ENCODE measurements at places on chromosomes 7 and 10.

DNA sequence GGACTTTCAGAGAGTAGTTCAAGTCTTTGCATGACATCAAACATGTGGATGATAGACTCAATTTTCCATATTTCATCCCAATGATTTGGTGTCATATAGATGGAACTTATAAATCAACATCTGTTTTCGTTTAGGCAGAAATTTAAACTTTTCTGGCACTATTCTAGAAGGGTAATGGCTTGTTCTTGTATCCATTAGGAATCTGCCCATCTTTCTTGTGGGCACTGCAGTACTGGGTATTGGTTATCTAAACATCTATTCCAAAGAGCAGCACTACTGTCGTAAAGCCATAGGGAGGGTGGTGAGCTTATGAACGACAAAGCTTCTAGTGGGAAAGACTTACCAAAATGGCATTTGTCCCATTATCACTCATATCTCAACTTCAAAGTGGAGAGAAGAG, 273.5 kb downstream of the TWIST1 start:
- DNase-seq = no peak

- DNase-seq = no peak
Measured at GRCh38 chr7:47751043-47751442, 169.1 kb upstream of the TNS3 start.

DNA sequence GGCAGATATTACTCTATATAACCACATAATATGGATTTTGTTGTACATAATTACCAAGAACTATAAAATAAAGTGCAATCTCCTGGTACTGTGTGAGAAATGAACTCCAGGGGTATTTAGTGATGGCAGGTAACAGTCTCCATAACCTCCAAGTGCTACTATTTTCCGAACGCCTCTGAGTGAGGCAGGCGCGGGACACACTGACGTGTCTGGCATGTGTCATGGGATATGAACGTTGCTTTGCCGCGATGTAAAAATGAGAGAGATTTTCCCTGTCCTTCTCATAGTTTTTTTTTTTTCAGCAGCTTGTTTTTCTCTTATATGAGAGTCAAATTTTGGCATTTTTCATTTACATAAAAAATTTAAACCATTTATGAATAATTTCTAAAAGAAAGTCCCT, 3.6 kb downstream of the ADARB2 start:
- DNase-seq = no peak

DNA sequence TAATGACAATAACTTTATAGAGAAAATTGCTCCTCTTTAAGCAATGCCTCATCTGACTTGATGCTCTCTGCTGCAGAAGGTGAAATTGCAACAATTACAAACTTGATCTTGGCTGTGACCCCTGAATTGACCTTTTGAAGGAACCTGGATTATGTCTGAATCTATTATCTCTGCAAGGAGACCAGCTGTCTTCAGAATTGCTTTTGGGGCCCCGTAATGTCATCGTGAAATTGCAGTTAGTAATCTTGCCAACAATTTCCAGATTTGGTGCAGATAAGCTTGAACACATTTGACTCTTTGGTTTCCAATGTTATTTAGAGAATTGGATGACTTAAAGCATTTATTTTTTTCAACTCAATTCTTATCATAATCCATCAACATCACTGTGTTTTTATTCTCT, 520.6 kb downstream of the CCSER2 start:
- DNase-seq = no peak
